CMK (cell line): ENCODE measurements at places on chromosomes 3 and 15.

DNA sequence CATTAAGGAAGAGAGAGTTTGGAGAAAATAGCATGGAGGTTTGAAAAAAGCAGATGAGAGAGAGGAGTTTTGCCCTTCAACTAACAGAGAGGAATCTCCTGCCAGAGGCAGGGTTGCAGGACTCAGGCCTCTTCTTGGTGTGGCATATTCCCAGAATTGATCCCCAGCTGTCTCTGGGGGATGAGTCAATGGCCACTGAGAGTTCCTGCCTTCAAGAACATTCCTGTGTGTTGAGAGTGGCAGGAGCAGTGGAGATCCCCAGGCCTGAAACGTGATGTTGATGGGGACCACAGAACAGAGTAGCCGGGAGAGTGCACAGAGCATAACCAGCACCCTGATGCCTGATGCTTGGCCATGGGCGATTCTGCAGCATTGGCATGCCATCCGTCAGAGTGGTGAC lies 348.4 kb upstream of the THBS1 start:
- no peak for DNase-seq

GRCh38 chr3:139718415-139718814 lies 40.6 kb upstream of the NMNAT3 start:
- DNase-seq, result no peak

DNA sequence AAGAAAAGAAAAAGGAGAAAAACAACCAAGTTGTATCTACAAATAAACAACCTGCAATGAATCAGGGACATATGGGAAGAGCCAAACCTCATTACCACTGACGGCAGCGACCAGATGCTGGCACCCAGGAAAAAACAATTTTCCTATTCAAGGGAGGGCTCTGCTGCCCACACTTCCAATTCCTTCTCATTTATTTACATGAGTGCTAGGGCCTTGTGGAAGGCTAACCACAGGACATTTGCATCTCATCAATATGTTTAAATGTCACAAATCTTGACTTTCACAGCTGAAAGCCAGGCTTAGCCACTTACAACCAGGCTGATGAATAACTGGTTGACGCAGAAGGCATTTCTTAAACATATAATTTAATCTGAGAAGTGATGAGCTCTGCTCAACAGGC lies 36.0 kb downstream of the RFTN1 start:
- DNase-seq, result no peak

DNA sequence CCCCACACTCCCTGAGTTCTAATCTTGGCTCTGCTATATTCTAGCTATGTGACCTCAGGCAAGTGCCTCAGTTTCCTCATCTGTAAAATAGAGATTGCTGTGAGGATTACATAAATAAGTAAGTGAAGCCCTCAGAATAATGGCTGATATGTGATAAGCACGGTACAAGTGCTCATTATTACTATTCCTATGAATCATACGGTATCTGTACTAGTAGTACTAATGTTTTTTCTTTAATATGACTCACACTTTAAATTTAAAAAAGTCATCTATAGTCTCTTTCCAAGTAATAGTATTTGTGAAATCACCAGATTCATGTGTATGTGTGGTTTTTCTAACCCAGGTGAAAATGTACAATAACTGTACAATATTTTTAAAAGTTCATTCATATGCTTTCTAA lies 58.7 kb downstream of the CLDN11 start:
- no peak for DNase-seq

DNA sequence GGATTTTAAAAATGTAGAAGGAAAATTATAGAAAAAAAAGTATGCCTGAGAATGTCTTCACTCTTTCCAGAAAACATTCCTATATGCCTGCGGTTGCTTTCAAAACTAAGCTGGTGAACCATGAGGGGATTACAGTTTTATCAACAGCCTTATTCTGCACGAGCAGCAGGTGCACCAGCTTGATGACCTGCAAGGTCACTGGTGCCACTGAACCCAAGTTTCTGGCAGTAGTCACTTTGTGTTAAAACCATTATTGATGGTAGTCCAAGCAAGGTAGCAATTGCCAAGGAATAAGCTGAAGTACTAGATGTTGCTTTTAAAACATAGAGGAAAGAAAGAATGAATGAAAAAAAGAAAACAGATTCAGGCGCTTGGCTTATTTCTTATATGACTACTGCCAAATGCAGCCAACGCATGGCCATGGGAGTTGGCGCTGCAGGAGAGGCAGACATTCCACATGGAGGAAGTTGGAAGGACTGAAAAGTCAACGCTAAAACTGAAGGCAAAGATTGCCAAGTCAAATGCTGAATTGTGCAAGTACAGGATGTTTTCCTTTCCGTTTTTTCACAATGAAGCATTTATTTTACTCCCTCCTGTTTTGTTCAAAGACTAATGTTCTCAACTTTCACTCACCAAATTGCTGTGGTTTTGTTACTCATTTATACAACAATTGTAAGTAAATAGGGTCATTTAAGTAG lies 601.4 kb downstream of the CADM2 start:
- no peak for DNase-seq

DNA sequence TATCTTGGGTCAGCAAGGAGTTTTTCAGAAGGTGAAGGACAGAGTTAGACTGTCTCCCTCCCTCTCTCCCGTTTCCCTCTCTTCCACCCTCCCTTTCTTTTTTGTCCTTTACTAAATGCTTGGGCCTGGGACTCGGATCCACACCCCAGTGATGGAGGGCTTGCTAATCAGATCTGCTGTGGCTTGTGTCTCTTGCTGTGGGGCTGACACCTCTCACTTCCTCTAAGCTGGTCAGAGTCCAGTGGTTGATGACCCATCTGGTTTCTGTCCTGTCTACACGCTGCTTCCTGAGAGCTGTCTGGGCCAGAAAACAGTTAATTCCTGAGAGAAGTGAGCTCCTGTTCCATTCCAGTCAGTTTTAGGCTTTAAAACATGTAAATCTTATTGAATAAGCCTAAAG lies 849 bp downstream of the TRAK1 start:
- DNase-seq, result no peak

DNA sequence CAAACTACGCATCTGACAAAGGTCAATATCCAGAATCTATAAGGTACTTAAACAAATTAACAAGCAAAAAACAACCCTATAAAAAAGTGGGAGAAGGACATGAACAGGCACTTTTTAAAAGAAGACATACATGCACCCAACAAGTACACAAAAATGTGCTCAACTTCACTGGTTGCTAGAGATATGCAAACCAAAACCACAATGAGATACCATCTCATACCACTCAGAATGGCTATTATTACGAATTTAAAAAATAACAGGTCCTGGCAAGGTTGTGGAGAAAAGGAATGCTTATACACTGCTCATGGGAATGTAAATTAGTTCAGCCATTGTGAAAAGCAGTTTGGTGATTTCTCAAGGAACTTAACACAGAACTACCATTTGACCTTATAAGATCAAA lies 175.6 kb upstream of the MLF1 start:
- no peak for DNase-seq

- DNase-seq, result no peak
These were observed 2.0 kb downstream of the SNRK start for GRCh38 chr3:43288366-43288765.

DNA sequence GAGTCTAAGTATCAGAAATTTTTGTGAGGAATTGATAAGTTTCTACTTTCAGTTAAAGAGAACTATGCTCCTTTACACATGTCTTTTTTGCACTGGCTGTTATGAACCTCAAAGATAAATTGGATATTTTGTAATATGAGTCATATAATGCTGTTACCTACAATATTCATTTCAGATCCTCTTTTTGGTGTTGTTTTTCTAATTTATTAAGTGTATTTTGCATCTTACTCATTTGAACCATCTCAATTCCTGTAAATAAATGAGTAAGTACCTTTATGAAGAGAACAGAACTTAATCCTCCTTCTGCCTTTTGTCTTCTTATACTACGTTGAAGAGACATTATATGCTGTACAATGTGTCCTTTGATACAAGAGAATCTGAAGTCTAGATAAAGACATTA lies 74.4 kb downstream of the ZIC1 start:
- DNase-seq, result no peak

DNA sequence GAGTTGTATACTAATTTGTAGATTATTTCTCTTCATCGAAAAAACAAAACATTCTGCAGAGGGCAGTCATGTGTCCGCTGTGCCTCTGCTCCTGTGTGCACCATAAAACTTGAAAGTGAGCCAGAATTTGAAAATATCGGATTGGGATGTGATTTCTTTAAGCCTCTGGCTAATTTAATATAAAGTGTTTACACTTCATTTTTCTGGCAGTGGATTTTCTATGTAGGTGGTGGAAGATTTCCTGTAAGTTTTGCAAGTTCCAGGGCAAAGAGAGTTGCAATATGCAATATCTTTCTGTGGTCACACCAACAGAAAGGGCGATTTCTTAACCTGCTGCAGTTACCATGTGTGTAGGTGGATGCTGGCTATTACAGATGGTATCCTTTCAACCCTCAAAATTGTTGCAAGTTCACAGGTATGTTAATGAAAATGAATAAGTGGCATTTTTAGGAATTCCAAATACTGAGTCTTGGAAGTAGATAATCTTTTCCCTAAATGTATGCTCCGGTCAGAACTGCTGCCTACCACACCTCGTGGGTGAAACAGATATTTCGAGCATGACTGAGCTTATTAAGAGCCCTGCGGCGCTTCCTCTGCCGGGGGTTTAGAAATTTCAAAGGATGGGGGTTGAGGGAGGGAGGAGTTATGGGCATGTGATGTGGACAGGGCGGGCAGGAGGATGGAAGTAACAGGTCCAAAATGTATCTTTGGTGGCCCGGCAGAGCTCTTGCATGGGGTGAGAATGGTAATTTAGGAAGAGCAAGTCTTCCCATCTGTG lies 134.0 kb downstream of the PGPEP1L start:
- DNase-seq, result no peak

GRCh38 chr3:69094467-69095205 lies 9.9 kb downstream of the ARL6IP5 start:
- no peak for DNase-seq

GRCh38 chr15:47383801-47384200 lies 333.5 kb upstream of the SEMA6D start:
- DNase-seq, result no peak

GRCh38 chr15:60423537-60423936 lies 25.8 kb upstream of the ANXA2 start:
- DNase-seq, result peak; percentile 8

GRCh38 chr3:51500632-51501131 lies 867 bp upstream of the DCAF1 start:
- no peak for DNase-seq

GRCh38 chr15:37900326-37901221 lies 33.9 kb upstream of the TMCO5A start:
- DNase-seq, result no peak

GRCh38 chr3:71125738-71126137 lies 457.8 kb downstream of the FOXP1 start:
- no peak for DNase-seq

DNA sequence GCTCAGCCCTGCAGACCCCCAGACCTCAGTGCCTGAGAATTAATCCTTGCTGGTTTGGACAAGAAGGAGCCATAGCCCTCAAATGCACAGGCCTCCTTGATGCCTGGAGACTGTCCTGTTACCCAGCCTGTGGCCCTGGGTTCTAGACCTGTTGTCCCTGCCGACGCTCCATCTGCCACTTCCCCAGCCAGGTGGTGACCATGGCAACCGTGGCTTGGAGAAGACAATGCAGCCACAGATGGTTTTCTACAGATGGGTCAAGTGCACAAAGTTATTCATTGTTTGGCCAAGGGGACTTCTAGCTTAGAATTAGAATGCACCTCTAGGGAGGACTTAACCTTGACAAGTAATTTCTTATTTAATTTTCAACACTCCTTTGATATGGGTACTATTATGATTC lies 297.1 kb downstream of the UACA start:
- no peak for DNase-seq

DNA sequence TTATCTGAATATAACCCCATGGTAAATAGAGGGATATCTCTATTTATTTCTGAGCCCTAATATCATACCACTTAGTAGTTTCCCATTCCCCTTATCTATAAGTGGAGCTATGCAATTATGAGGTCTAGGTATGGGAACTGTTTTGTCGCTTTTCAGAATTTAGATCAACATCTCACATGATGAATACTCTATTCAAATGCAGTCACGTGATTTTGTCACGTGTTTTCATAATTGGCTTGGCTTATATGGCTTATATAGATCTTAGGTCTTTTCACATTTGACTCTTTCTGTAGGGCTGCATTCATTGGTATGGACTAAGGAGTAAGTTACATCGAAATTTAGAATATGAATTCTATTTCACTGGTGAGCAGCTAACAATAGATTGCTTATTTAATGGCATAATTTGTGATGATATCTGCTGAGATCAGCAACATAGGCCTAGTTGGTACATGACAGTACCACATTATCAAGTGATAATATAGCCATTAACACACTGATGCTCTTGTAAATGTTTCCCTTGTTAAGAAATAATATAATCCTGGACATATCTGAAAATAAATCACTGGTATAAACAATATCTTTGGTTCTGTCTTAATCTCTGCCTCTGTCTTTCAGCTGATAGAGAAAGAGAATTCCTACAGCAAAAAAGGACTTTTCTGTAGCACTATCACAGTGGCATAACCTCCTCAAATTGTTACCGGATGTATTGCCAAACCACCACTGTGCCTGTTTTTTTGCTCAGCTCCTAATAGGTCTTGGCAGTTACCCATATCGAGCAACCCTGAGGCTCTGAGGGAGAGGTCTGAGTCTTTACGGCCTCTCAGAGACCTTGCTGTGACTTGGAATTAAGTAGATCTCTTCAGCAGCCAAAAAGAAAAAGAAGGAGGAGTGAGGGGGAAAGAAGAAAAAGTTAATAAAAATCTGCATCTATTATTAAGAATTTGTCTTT lies 357.1 kb downstream of the ZPLD1 start:
- no peak for DNase-seq

GRCh38 chr3:189587664-189588040 lies 43.5 kb upstream of the TP63 start:
- DNase-seq, result no peak

DNA sequence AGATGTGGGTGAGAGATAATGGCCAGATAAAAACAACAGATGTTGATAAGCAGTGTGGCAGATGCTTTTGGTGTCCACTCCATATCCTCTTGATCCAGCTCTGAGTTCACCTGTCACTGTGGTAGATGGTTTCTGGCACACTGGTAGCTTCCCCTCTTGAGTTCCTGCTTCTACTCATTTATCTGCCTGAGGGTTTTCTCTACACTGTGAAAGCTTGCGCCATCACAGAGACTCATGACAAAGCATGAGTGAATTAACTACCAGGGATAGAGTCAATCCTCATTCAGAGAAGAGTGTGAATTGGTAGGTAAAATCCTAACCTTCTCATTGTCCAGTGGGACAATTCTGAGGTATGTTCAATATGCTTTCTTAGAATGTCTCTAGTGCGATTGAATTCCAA lies 50.0 kb upstream of the ARHGEF26 start:
- no peak for DNase-seq

GRCh38 chr3:106560451-106560966 lies 691.7 kb upstream of the CBLB start:
- no peak for DNase-seq
